ENCODE measurements at places on chromosomes 3 and 15.

DNA sequence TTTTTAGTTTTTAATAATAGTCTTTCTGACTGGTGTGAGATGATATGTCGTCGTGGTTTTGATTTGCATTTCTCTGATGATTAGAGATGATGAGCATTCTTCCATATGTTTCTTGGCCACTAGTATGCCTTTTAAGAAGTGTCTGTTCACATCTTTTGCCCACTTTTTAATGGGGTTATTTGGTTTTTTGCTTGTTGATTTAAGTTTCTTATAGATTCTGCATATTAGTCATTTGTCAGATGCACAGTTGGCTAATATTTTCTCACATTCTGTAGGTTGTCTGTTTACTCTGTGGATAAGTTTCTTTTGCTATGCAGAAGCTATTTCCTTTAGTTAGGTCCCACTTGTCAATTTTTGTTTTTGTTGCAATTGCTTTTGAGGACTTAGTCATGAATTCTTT lies 185.4 kb downstream of the SUCNR1 start:
- DNase-seq, result no peak

DNA sequence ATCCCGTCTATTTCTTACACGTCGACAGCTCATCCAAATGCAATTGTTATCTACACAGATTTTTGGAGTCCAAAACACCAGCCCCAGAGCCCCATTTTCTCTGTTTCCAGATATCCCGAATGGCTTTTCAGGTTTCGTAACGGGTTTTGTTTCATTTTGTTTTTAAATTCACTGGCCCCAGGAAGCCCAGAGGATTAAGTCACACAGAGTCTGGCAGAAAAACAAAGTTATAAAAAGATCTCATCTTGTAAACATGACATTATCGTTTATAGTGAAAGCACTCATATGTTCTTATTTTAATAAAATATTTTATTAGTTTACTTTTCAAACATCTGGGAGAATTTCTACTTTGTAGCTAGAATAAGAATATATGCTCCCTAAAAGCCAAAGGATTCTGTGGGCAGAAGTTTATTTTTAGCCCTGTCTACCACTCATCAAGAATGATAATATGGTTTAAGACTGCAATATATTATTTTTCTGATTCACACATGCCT lies 149.3 kb upstream of the SLC2A2 start:
- no peak for DNase-seq

DNA sequence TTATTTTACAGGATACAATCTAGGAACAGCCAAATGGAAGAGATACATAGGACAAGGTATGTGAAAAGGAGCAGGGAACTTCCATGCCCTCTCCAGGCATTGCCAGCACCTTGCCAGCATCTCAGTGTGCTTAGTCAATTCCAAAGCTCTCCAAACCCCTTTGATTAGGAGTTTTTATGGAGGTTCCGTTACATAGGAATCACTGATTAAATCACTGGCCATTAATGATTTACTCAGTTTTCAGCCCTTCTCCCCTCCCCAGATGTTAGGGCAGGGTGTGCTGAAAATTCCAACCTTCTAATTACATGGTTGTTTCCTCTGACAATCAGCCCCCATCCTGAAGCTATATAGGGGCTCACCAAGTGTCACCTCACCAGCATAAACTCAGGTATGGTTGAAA lies 11.5 kb downstream of the MYLK start:
- DNase-seq, result peak; percentile 1

DNA sequence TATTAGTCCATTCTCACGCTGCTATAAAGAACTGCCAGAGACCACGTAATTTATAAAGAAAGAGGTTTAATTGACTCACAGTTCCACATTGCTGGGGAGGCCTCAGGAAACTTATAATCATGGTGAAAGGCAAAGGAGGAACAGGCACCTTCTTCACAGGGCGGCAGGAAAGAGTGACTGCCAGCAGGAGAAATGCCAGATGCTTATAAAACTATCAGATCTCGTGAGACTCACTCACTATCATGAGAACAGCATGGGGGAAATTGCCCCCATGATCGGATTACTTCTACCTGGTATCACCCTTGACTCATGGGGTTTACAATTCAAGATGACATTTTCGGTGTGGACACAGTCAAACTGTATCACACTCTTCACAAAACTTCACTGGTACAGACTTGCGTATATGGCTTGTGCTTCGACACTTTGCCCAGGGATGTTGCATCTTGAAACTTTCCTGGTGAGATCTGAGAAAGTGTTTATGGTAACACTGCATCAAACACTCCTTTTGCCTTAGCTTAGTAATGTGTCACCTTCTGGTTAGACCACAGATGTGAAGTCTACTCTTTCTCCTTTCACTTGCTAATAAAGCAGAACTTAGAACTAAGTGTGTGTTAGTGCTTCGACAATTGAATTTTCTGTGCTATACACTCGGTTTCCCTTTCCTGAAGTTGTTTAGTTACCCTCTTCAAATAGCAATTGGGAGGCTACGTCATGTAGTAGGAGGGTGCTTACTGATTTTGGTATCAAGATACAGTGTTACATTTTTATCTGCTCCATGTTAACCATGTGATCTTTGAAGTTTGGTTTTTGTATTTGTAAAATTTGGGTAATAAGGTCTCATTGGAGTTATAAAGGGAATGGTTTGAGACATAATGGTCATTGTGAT lies 185.7 kb downstream of the LPP start:
- no peak for DNase-seq

Measured in NCI-H69 (cell line).